Ascending aorta (tissue), 2 donors: ENCODE measurements at places on chromosomes 13 and 19.

DNA sequence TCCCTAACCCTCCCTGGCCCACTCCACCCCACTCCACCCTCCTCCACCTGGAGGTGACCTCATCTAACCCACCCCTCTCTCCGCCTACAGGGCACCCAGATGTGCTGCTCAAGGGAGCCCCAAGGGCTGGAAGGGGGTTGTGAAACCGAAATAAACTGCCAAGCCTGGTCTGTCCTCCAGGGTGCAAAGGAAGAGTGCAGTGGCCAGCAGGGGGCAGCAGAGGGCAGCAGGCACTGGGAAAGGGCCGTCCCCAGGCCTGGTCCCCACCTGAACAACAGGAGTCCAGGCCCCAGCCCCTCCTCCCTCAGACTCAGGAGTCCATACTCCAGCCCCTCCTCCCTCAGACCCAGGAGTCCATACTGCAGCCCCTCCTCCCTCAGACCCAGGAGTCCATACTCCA lies 8.4 kb upstream of the BCAM start:
- peak; percentile 91 for DNase-seq

DNA sequence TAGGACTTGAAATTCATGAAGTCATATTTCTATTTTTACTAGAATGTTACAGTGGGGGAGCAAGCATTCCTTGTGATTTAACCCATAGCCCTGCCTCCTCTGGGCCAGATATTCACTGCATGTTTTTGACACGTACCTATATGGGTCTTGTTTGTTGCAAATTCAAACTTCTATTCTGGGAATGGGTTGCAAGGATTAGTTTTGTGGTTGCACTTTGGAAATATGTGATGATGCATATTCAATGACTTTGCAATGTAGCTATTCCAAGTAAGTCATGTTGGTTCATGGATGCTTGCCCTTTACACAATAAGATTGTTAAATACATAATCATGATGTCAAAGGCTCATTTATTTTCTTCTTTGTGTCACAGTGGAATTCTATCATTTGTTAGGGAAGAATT lies 440.8 kb downstream of the TDRD3 start:
- DNase-seq: no peak

GRCh38 chr13:77784515-77784914 lies 87.0 kb downstream of the SLAIN1 start:
- no peak for DNase-seq

DNA sequence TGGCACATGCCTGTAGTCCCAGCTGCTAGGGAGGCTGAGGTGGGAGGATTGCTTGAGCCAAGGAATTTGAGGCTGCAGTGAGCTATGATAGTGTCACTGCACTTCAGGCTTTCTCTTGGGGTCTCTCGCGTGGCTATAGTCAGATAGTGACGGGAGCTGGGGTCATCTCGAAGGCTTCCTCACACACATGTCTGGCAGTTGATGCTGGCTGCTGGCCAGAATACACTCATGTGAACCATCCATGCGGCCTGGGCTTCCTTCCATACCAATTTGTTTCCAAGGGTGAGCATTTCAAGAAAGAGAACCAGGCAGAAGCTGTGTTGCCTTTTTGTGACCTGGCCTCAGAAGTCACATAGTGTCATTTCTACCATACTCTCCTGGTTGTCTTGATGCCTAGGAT lies 26.4 kb downstream of the LEUTX start:
- DNase-seq: no peak

DNA sequence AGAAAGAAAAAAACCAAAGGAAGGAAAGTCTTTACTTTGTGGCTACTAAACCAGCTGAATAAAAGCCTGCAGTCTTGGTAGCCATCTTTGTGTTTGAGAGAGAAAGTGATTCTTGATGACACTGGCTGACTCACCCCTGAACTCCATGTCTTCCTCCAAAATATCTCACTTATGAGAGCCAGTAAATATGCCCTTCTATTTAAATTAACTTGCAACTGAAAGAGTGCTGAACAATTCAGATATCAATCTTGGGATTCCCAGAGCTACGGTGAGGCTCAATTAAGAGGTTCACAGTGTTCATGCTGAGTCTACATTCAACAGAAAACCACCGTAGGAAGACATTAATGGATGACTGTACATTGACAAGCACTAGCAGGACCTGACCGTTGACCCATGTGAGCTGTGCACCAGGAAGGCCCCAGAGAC lies 57.9 kb downstream of the KCTD12 start:
- DNase-seq: no peak

- no peak for DNase-seq
These were observed 22.6 kb upstream of the MTIF3 start for GRCh38 chr13:27472941-27473340.

GRCh38 chr13:100130930-100131511 lies 42.1 kb downstream of the PCCA start:
- DNase-seq: no peak

DNA sequence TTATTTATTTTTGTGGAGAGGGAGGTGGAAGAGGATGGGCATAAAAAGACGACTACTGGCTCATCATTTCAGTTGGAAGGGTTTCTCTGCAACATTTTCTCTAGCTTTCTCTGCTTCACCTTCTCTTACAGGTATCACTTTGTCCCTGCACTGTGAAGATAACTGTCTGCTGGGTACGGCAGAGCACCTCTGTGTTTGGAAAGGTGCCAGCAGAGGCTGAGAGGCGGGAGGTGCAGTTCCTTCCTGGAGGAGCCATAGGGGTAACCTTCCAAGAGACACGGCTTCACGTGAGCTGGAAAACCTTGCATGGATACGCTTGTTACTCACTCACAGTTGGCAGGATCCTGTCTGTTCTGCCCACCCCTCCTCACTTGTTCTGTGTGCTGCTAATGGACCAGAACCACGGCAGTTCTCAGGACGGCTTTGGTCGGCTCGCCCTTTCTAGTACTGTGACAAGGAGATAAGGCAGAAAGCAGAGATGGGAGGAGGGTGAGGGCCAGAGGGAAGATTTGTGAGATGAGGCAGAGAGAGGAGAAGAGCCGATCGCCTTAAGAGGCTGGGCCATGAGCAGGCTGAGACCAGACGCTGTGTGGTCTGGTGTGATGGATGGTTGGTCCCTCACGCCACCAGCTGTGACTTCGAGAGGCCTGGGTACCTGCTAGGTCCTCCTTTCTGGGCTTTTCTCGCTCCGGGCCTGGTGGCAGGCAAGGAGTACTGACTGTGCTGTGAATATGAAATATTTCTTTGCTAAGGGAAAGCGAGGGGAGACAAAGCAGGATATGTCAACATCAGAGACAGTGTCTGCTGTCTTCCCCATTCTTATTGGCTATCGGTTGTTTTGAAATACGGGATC lies 66.8 kb downstream of the MRPL57 start:
- DNase-seq: no peak

- DNase-seq: no peak
These were observed 2.7 kb upstream of the RSPH6A start for GRCh38 chr19:45817725-45818301.

DNA sequence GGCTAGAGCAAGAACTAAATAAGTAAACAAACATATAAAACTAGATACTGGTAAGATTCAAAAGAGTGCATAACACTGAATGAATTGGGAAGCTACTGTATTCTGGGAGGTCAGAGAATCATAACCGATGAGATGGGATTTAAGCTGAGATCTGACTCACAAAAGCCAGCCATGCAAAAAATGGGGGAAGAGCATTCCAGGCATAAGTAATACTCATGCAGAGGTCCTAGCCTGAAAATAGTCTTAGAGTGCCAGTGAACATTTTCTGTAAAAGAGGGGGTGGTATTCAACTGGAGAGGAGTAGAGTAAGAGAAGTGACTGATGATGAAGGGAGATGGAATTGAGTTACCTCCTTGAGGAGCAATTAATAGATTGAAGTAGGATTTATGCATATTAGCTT lies 872.0 kb upstream of the GPC6 start:
- no peak for DNase-seq

GRCh38 chr19:18551631-18552030 lies 6.0 kb upstream of the KXD1 start:
- no peak for DNase-seq

GRCh38 chr13:46551410-46552302 lies 1.3 kb upstream of the LRCH1 start:
- peak; percentile 89 for DNase-seq

- no peak for DNase-seq
These were observed 838 bp upstream of the MYADM start for GRCh38 chr19:53866865-53867224.

DNA sequence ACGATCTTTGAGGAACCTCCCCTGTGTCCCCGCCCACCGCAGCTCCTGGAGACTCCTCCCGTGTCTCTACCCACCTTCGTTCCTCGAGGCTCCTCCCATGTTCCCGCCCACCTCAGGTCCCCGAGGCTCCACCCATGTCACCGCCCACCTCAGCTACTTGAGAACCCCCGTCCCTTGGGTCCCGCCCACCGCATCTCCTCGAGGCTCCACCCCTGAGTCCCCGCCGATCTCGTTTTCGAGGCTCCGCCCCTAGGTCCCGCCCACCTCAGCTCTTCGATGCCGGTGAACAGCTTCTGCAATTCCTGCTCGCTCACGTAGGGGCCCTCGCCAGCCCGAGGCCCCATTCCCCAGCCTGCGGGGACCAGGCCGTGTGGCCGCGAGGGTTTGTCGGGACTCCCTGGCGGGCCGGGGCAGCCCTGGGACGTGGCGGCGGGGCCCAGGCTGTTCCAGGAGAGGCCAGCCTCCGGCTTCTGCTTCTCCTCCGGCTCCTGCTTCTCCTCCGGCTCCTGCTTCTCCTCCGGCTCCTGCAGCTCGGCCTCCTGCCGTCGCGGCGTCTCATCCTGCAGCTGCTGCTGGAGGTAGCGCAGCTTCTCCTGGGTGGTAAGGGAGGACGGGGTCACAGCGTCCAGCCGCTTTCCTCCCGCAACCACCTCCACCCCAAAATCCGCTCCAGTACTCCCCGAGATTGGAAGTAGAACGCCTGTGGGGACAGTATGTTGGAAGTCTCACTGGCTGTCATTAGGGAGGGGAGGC lies 16.7 kb downstream of the TSKS start:
- no peak for DNase-seq

GRCh38 chr13:113117911-113118260 lies 4.7 kb upstream of the F10 start:
- DNase-seq: peak; percentile 61

DNA sequence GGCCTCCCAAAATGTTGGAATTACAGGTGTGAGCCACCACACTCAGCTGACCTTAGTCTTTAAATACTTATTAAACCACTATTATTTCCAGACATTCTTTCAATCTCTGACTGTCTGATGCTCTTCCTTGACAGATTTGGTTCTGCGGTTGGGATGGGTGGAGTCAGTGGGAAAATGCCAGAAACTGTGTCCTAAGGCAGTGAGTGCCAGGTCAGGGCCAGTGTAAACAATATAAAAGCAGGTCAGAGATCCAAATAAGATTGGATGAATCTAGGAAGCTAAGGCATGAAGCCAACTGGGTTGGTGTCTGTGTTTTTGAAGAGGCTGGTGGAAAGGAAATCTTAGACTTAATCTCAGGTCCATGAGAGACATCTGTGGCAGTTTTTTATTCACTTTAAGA lies 74.7 kb downstream of the KLF5 start:
- no peak for DNase-seq

- no peak for DNase-seq
These were observed 32.9 kb downstream of the TSHZ3 start for GRCh38 chr19:31316201-31316951.

GRCh38 chr13:97935071-97935470 lies 18.4 kb upstream of the IPO5 start:
- DNase-seq: no peak

DNA sequence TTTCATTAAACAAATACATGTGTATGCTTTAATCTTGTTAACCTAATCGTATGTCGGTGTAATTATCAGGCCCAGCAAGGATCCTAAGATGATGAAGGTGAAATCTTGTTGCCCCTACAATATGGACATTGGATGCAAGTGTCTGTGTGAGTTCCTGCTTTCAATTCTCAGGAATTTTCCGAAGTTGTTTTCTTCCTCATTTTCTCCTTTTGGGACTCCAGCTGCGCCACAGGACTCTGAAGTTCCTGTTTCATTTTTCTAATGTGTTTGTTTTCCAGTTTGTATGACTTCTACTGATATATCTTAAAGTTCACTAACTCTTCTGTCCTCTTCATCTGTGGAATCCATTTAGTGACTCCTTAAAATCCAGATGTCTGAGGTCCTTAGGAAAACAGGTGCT lies 11.9 kb upstream of the OR7D2 start:
- DNase-seq: no peak

DNA sequence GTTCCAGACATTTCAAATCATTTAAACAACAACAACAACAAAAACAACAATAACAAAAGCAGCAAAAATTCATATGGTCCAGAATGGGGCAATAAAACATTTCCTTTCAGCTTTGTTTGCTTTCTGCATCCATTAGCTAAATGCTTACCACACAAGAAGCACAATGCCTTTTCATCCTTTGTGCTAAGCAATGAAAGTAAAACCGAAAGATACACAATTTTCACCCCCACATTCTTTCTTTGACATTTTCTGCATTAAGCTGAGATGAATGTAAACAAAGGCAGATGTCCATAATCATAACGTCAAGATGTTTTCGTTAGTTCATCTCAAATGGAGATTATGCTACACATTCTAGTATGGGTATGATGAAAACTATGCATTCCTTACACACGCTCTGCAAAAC lies 568.5 kb downstream of the SLITRK6 start:
- no peak for DNase-seq

DNA sequence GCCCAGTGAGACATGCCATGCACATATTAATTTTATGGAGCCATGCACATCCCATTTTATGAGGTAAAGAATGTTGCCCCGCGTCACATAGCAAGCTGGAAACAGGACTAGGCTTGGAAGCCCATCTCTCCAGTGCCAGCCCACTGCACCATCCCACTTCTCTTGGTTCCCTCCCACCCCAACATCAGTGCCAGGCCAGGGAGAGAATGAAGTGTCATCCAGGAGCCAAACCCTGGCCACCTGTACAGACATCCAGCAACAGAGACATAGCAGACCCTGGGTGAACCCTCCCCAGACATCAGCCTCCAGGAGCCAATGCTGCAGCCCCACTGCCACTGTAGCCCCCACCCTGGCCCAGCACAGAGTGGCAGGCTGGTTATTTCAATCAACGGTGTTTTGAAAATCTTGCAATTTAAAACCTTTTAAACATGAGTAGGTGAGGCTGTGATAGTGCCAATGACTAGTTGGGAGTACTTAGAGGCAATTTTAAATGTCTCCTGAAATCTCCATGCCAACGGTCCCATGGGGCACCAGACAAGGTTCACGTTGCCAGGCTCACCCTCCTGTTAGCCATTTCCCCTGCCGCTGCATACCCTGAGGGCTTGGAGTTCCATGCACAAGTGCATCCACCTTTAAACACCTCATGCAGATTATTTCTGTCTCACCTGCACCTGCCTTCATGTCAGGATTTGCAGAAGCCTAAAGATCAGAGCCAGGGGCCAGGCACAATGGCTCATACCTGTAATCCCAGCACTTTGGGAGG lies 34.7 kb downstream of the VSTM2B start:
- no peak for DNase-seq

DNA sequence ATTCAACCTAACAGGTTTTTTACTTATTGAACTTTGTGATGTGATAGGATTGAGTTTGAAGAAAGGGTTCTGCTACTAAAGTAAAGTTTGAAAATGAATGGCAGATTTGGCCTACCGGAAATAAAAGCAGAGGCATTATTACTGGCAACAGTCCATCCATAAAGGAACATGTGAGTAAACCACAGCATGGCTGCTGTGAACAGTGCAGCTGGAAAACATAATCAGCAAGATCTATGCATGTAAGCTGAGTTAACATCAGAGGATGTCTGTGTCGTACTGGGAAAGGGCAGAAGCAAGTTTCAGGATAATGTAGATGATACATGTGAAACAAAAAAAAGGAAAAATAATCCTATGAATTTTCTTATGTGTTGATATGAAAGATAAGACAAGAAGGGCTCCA lies 87.6 kb downstream of the CYSLTR2 start:
- no peak for DNase-seq

- DNase-seq: no peak
These were observed 567.4 kb downstream of the FGF9 start for GRCh38 chr13:22238269-22238668.

- no peak for DNase-seq
These were observed 28.8 kb upstream of the TMEM255B start for GRCh38 chr13:113730258-113730691.
